ENCODE measurements at places on chromosomes 3 and 15. TPM values are rescaled to one million over a fixed set of nuclear protein-coding genes. Genes with fewer than 3 reads are reported as not detected.

Gene PIF1
- total RNA-seq: 6.9 TPM

Gene GOLGA8S
- 9.2 TPM for total RNA-seq

DNA sequence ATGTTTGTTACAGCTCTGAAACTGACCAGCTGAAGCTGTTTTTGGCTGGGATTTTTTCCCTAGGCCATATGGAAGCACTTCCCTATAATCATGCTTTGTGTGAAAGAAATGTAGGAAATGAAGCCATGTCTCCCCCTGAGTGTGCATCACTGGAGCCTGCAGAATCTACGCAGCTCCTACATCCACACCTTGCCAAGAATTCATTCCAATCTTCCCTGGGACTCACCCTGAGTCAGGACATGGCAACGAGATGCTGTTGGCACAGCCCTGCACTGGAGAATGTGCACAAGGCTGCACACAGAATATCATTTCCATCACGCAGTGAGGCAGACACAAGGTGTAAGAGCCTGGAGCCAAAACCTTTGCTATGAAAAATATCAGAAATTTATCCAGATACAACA, 189.5 kb downstream of the ADAMTSL3 start:
- DNase-seq: no peak

GRCh38 chr3:115233021-115233420, 85.9 kb upstream of the ZBTB20 start:
- DNase-seq: no peak

- DNase-seq: no peak
Measured at GRCh38 chr15:77015646-77016320, 20.9 kb downstream of the PSTPIP1 start.

GRCh38 chr3:15753056-15753710, 44.6 kb downstream of the ANKRD28 start:
- peak; percentile 30 for DNase-seq

GRCh38 chr3:88930611-88931010, 176.8 kb upstream of the EPHA3 start:
- DNase-seq: no peak

GRCh38 chr3:21013566-21013965, 737.4 kb downstream of the ZNF385D start:
- DNase-seq: no peak

DNA sequence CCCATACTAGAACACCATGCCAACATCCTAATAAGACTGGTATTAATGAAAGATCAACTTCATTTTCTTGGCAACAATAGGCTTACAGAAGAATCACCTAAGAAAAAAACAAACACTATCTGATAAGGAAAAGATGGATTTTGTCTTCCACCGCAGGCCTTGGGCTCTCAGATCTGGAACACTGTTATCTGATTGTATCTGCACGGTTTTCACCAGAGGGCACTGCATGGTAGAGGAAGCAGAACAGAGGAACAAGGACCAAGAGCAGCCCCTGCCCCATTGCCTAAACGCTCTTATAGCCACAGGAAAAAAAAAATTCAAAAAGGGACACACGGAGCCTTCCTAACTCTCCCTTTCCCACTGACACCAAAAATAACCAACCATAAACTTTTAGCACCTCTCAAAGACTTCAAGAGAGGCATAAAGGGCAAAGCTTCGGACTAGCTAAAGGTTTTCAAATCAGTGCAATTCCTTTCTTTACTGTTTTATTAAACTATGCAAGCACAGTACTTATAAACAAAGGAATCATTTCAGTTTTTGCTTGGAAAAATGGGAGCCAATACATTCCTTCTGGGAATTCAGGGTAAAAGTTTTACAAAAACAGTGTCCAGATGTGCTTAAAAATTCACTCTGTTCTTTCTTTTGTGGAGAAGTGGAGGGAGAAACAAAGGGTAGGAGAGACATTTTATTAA, 23.3 kb downstream of the IL17RD start:
- peak; percentile 13 for DNase-seq

DNA sequence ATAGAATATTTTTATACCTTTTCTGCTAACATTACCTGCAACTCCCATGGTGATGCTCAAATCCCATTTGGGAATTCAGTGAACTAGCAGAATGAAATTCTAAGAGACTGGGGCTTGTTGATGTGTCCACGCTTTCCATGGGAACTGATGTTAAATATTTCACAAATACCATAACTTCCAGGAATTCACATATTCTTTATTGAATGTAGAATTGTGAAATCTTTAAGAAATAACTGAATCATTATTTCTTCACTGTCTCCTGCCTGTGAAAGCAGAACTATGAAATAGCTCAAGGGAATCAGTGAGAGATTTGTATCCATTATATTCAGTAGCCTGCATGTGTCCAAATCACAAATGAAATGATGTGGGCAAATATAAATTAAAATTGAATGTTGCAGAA, 130.8 kb downstream of the SERPINI1 start:
- no peak for DNase-seq

GRCh38 chr3:59531994-59532393, 482.2 kb upstream of the CFAP20DC start:
- DNase-seq: no peak

- DNase-seq: no peak
Measured at GRCh38 chr15:98035577-98036010, 75.1 kb downstream of the ARRDC4 start.

Data from testis (tissue), 5 donors.